ENCODE measurements at places on chromosomes 7 and 10.
A peak's percentile ranks its signal among the peaks of the same experiment; 100 is the strongest.

- no peak for DNase-seq
Measured at GRCh38 chr7:229184-229964, 37.0 kb downstream of the FAM20C start.

GRCh38 chr10:59337201-59337652, 25.1 kb downstream of the FAM13C start:
- peak; percentile 79 for DNase-seq

- no peak for DNase-seq
Measured at GRCh38 chr10:74987339-74988053, 124.0 kb upstream of the SAMD8 start.

GRCh38 chr10:13883636-13884444, 297.1 kb downstream of the PRPF18 start:
- DNase-seq = no peak

- DNase-seq = no peak
Measured at GRCh38 chr10:73456187-73456890, 23.0 kb upstream of the MSS51 start.

DNA sequence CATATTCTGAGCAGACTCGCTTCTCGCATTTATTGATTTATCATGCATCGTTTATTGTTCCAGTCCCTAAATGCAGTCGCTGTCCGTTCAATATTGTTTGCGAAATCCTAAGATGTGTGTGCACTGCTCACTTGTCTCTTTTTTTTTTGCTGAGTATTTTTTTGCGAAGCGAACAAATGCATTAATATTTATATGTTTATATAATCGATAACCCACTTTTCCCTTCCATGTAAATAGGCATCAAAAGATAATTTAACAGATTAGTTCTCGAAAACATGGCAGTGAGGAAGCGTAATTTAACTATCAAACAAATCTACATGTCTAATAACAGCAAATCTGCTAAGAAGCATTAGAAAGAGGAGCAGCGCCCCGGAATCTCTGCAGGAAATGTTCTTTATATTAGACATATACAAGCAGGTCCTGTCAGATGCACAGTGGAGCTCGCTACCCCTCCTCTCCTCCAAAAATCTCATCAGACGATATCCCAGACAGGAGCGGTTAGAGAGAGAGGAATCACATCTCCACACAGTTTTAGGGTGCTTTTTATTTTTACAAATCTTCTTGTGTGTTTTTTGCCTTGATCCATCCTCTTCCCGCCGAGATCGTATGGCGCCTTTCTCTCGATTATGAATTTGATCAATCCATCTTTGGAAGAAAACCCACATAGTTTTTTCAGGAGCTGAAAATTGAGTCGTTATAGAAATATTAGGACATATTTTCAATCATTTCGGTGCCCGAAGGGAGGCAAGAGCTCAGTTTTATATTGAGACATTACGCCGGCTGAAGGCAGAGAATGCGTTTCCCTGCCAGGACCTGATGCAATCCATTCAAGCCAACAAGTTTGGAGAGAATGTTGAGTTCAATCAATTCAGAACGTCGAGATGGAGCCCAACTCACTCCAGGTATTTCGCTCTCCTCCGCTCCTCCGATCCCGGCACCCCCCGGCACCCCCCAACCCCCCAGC, at the start of gene ARID5B:
Gene ARID5B (plus strand): TSS at position 871 of the 964 bp plus-strand sequence. CDS start 11 bp downstream, at position 882.
- DNase-seq = peak; percentile 12

GRCh38 chr10:79628988-79629954, 18.5 kb downstream of the SFTPA1 start:
- no peak for DNase-seq

- DNase-seq = no peak
Measured at GRCh38 chr10:15150563-15150962, 17.9 kb downstream of the NMT2 start.

- no peak for DNase-seq
Measured at GRCh38 chr10:29009464-29009863, 279.4 kb upstream of the LYZL1 start.
